ENCODE measurements at places on chromosomes 3 and 15.

GRCh38 chr3:173938616-173939015 is 541.1 kb downstream of the NLGN1 start:
- DNase-seq = no peak

GRCh38 chr3:102092617-102093466 is 243.5 kb downstream of the NFKBIZ start:
- peak; percentile 67 for DNase-seq

DNA sequence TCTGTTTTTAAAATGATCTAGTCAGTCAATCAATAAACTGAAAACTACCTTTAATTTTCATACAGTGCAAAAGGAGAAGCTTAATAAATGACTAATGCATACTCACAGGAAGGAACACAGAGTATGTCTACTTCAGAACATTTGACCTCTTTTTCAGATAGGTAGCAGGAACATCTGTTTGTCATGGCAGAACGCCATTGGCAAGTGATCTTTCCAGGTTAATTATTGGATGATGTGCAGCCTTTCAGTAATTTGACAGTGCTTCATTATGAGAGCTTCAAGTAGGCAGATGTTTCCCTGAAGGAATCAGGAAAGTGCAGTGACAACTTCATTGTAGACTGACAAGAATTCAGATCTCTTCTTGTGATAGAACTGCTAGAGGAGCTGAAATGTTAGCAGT is 325.0 kb downstream of the OTOL1 start:
- DNase-seq = no peak

DNA sequence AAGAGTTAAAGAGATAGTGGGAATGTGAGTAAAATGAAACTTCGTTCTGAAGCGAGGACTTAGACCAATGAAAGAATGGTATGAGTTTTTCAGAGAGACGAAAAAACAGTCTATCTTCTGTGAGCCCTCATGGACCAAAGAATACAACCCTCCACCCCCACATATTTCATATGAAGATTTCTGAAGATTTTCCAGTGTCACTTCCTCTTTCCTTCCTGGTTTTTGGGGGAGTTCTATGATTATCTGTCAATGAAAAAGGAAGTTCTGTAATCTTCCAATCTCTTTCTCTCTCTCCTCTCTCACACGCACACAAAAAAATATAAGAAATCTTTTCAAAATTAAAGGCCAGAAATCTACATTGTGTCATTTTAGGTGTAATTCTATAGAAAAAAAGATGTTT is 27.7 kb downstream of the CMSS1 start:
- DNase-seq = no peak

- no peak for DNase-seq
Observed at GRCh38 chr3:15299036-15299435, 33.4 kb downstream of the SH3BP5 start.

GRCh38 chr3:102791641-102792589 is 357.1 kb downstream of the ZPLD1 start:
- no peak for DNase-seq

DNA sequence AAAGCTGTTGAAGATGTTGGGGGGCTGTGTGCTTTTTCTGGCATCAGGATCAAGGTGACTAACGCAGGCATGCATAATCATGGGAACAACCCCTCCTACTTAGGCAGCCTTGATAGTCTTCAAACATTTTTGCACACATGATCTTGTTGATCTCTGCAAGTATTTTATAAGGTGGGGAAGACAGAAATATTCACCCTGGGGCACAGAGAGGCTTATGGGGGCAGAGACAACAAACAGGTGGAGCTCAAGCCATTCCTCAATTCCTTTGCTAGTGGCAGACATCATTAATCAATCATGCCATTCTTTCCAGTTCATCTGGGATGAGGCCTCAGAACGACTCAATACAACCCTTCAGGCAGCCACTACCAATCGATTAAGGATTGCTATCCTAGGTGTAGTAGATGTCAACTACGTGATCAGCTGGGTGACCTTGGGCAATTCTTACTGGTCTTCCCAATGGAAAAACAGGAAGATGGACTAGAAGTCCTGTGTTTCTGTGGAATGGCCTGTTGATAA is 110.3 kb upstream of the SMAD3 start:
- DNase-seq = no peak

DNA sequence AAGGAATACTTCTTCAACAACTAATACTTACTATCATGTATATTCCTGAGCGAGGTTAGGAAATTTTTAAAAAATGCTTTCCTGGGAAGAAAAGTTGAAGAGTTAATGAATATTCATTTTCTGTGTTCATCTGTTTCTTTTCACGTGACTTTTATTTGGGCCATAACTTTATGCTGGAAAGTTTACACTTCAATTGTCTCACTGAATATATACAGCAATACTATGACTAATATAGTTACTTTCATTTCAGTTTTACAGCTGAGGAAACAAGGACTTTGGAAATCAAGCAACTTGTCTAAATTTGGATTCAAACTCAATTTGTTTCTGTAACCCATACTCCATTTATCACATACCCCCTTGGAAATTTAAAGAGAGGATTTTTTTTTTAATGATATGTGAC is 894.2 kb downstream of the ROBO1 start:
- peak; percentile 51 for DNase-seq

DNA sequence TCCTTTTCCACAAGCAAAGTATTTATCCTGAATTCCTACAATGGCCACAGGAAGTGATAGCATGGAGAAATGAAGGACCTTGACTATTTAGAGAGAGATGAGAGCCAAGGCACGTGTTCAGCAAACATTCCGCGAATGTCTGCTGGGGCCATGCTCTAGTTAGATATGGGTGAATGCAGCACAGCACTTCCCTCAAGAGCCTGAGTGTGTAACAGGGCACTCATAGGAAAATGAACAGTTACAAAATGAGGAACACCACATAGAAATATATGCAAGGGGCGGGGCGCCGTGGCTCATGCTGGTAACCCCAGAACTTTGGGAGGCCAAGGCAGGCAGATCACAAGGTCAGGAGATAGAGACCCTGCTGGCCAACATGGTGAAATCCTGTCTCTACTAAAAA is 406.9 kb downstream of the NR2F2 start:
- no peak for DNase-seq

DNA sequence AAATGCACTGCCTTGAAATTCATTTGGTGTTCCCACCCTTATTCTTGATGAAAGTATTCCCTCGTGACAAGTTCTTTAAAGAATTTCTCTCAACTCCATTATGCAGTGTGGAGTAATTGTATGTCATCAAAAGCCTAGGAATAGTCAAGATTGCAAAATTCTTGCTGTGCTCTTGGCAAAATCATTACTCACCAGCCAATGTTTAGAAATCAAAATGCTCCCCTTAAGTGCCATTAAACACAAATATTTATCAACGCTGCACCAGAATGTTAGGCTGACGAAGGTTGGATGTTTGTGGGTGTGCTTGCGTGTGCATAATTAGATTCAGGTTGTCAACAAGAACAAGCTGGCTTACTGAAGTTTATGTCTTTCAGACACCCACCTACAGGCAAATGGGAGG is 40.5 kb downstream of the SST start:
- no peak for DNase-seq

DNA sequence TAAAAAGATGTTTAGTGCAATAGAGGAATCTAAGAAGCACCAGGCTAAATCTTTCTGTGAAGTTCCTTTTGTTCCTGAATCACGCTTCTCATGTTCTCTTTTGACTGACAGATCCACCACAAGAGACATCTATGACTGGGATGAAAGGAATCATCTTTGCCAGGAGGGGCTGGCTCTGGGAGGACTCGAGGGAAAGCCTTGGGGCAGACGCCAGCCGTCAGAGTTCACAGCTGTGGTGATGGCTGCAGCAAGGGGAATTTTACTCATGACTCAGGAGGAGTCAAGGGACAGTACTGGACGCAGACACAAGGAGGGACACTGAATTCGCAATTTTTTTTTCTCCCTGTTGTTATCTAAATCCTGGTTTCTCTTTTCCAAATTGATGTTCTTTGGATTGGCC is 38.7 kb downstream of the C3orf38 start:
- no peak for DNase-seq

- DNase-seq = no peak
Observed at GRCh38 chr3:32120471-32120870, 14.1 kb downstream of the GPD1L start.

DNA sequence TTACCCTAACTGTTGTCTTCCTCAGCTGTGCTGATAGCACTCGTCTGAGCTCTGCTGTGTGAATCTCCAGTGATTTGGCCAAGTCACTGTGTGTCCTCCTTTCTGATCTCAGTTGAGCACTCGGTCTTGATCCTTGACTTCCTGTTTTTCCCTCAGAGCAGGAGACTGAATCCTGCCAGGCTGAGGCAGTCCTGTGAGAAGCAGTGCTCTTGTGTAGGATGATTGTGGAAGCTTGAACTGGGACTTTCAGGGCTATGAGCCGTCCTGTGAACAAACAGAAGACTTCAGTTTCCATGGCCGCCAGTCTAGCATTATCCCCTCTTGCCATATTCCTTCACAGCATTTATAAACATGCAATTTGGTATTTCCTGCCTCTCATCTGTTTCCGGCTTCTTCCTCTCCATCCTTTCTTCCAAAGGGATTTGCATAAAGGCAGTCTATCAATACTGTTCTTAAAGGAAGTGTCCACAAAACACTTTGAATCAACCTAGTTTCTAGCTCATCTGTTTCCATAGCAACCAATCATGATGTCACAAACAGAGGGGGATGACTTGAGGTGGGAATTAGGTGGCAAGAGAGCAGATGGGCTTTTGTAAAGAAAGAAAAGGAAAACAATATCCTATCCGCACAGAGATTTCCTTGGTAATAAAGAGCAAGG is 237.2 kb downstream of the AGBL1 start:
- DNase-seq = no peak

DNA sequence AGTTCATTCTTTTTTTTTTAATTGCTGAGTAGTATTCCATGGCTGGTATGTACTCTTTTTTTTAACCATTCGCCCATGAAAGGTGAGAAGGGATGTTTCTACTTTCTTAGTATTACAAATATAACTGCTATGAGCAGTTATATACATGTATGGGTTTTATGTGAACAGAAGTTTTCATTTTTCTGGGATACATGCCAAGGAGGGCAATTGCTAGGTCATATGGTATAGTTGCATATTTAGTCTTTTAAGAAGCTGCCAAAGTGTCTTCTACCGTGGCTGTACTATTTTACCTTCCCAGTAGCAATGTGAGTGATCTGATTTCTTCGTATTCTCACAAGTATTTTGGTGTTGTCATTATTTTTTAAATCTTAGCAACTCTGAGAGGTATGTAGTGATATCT is 11.2 kb upstream of the KLHL40 start:
- no peak for DNase-seq

DNA sequence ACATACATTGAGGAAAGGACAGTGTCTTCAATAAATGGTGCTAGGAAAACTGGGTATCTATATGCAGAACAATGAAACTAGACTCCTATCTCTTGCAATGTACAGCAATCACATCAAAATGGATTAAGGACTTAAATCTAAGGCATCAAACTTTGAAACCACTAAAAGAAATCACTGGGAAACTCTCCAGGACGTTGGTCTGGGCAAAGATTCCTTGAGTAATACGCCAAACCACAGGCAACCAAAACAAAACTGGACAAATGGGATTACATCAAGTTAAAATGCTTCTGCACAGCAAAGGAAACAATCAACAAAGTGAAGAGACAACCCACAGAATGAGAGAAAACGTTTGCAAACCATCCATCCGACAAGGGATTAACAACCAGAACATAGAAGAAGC is 14.5 kb downstream of the LAMP3 start:
- peak; percentile 66 for DNase-seq
